ENCODE measurements at places on chromosomes 12 and 14.

DNA sequence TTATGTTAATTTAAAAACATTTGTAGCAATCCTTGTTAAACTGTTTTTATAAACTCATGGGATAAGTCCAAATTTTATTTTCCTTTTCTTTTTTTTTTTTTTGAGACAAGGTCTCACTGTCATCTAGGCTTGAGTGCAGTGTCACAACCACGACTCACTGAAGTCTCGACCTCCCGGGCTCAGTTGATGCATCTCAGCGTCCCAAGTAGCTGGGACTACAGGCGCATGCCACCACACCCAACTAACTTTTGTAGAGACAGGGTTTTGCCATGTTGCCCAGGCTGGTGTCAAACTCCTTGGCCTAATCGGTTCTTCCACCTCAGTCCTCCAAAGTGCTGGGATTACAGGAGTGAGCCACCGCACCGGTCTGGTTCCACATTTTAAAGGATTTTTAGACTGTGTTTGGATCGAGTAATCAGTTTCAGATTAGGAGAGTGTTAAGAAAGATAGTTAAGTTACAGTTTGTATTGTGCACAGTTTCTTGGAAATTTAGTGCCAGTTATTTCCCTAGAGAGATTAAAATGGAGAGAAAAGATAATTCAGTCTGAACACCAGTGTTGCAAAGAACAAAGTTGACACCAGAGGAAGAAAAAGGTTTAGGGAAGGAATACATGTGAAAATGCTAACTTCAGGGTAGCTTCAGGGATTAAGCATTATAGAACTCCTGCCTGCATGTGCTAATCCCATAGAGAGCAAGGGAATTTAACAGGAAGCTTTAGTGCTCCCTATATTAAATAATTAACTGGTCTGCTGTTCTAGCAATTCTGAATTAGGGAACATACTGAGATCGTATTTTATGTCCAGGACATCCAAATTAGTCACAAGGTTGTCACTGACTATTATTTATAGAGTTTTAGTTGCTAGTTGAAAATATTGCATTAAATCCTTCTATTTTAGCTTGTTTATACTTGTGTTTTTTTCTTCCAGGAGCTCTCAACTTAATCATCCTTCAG lies 10.1 kb downstream of the RAP1B start:
- DNase-seq, result peak; percentile 48

DNA sequence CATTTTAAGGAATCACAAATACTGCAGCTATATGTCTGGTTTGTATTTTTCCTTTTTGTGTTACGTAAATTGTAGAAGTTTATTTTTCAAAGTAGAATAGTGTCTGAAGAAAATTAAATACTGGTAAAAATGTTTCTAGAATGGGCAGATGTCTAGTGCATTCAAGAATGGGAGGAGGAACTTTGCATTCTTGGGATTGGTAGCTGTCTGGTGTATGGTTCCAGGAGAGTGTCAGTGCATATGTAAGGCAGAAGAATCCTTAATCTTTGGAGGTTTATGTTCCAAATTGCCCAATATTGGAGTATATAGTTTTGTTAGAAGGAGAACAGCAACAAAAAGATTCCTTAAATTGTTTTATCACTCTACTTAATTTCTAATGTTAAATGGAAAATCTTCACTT lies 13.5 kb downstream of the PAPOLA start:
- DNase-seq, result no peak

DNA sequence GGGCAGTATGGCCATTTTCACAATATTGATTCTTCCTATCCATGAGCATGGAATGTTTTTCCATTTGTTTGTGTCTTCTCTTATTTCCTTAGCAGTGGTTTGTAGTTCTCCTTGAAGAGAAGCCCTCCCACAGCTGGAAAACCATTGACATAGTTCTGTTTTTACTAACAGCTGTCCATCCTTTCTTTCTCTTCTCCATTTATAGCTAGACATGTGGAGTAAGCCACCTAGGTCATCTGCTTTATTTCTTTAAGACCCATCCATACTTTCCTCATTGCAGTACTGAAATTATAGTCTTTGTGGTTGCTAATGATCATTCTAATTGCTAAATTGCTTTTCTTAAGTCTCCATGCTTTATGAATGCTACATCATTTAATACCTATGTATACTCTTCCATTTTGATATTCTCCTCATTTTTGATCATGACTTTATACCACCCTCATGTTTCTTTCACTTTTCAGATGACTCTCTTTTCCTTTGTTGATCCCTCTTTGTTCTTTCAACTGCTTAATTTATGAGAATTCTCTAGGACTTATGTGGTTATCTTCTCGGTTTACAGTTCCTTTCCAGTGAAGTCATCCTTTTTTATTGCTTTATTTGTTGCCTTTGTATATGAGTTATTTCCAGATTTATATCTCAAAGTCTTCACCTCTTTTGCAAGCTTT lies 114.2 kb downstream of the PCNX1 start:
- DNase-seq, result no peak

DNA sequence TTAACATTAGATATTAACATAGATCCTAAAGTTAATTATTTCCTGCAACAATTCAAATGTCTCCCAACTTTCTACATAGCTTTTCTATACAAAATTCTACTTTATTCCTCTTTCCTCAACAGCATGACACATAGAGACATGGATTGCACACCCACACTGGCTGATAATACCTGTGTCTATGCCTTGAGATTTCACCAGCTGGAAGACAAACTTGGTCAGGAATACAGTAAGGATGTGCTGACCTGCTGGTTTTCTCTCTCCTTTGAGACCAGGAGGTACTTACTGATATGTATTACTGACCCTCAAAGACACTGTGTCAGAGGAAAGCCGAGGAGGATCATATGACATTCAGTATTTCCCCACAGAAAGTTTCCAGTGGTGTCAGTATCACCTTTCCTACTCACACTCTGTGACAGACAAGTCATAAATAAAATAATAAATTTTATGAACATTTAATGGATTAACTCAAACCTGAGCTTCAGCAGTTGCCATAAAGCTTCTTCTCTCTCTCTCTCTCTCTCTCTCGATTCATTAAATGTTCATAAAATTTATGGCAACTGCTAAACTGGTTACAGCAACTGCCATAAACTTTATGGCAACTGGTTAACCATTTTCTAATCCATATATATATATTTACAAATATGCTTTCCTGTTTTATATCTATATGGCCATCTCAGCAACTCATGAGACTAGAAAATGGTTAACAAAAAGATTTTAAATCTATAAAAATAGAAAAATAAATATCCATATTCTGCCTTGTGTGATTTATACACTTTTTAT lies 22.7 kb downstream of the EIF2S3B start:
- DNase-seq, result no peak

DNA sequence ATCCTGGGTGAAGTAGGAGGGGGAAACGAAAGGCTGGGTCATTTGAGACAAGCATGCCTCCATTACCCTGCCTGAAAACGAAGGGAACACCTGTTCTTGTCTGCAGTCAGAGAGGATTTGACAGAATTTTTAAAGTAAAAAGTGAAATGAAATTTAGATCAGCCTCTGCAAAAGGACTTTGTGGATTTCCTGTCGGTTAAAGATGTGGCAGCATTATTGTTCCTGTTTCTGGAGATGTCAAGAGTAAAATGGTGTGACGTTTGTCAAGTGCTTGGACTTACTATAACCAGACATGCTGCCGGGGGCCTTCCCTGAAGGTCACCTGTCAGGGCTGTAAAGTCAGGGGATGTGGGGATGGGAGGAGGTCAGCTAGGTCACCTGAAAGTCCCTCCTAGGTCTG lies 32.0 kb downstream of the NRXN3 start:
- DNase-seq, result peak; percentile 14

GRCh38 chr12:96185914-96186313 lies 8.3 kb upstream of the ELK3 start:
- no peak for DNase-seq

DNA sequence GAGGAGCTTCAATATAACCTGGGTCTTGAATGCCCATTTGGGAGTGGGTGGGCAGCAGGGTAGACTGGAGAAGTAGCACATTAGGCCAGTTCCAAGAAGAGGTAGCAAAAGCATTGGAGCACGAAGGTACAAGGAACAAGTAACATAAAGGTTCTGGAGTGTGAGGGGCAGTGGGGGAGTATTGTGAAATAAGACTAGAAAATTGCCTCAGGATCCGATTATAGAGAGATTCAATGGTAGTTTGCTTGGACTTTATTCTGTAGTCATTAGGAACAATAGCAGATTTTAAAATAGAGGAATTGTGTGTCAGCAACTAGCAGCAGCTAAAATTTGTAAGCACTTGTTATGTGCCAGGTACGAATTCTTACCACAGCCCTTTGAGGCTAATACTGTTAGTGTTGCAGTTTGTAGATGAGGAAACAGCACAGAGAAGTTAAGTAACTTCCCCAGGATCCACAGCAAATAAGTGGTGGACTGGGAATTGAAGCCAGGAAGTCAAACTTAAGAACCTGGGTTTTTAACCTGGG lies 61.8 kb downstream of the PPFIBP1 start:
- no peak for DNase-seq

GRCh38 chr12:9120487-9121184 lies 4.9 kb upstream of the A2M start:
- no peak for DNase-seq

GRCh38 chr14:70904373-70904772 lies 2.9 kb upstream of the PCNX1 start:
- no peak for DNase-seq

DNA sequence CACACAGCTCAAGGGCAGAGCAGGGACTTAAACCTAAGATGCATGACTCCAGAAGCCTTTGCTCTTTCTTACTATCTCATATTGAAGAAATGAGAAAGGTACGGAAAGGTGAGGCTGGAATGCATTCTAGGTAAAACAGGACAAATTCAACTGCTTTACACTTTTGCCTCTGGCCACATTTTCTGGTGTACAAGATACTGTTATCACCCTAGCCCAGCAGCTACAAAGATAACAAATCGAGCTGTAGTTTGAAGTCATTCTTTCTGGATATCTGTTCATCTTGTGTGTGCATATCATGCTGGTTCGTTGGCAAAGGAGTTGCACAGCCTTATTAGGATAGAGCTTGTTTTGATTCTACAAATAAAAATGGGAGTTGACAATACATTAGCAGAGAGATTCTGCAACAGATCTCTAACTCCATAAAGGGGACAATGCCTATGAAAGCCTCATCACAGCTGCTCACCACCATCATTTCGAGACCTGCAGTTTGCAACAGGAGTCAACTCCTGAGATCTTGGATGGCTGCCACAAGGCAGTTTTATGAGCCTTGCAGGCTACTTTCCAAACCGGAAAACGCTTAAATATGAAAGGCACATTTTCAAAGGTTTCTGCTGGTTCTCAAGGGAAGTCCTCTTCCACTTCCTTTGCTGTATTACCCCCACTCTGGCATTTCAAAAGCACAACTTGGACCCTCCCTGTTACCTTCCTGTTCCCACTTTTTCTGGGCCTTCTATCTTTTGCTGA lies 64.9 kb downstream of the STXBP6 start:
- DNase-seq, result no peak

- DNase-seq, result no peak
Measured at GRCh38 chr12:25382311-25383106, 131.8 kb upstream of the KRAS start.

GRCh38 chr12:64325055-64325454 lies 65.5 kb downstream of the C12orf56 start:
- no peak for DNase-seq

- DNase-seq, result peak; percentile 64
Measured at GRCh38 chr14:100599981-100600380, 12.8 kb upstream of the BEGAIN start.

DNA sequence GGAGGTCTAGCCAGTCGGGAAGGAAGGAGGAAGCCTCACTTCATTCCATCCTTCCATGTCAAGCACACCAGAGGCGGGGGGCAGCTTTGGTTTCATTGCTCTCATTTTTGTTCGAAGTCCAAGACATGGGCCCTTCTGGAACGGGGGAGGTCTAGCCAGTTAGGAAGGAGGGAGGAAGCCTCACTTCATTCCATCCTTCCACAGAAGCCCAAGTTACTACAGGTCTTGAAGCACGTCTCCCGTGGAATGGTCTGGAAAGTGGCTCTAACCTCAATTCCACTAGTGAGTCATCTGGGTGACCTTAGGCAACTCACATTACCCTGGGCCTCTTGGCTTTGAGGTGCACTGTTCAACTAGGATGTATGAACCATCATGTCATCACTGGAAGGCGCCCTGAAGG lies 156.3 kb downstream of the NTF3 start:
- no peak for DNase-seq

- DNase-seq, result no peak
Measured at GRCh38 chr12:56772625-56773024, 9.5 kb downstream of the HSD17B6 start.

DNA sequence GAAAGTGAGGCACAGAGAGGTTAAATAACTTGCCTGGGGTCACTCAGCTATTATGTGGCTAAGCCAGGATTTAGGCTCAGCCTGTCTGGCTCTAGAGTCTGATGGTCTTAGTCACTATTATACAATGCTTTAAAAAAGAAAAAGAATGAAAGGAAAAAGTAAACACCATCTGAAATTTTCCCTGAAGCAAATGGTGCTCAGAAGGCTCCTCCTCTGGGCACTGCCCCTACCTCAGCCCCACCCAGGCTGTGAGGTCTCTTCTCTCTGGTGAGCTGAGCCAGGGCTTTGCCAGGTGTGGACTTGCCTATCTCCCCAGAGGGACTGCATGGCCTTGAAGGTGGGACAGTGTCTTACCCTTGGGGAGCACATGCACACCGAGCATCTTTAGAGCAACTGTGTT lies 117.5 kb upstream of the DYRK2 start:
- DNase-seq, result no peak

GRCh38 chr12:45775465-45775864 lies 46.0 kb downstream of the ARID2 start:
- DNase-seq, result no peak

GRCh38 chr14:38074081-38074480 lies 133.6 kb upstream of the SSTR1 start:
- DNase-seq, result no peak

DNA sequence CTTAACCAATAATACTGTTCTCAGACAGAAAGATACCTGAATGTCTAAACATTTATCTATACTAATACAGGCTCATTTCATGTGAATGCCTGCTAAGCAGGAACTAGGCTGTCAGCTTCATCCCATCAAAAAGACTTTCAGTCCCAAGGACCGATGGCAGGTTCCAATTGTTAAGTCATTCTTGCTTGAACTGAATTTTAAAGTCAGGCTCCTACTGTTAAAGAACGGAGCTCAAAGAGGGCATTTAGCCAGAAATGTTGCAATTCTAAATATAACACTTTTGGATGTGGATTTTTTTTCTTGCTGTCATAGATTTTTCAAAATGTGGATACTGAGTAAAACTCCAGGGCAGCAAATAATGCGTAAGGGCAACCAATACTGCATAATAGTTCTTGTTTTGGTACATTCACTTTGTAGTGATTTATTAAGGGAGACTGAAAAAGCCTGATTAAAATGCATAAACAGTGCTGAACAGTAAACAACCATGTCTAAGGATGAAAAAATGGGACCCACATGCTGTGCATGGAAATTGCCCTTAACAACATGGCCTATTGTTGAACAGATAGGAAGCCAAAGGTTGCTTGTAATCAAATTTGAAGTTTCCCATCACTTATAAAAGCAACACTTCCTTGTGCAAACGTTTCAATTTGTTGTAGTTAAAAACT lies 38.6 kb upstream of the DBX2 start:
- DNase-seq, result no peak

DNA sequence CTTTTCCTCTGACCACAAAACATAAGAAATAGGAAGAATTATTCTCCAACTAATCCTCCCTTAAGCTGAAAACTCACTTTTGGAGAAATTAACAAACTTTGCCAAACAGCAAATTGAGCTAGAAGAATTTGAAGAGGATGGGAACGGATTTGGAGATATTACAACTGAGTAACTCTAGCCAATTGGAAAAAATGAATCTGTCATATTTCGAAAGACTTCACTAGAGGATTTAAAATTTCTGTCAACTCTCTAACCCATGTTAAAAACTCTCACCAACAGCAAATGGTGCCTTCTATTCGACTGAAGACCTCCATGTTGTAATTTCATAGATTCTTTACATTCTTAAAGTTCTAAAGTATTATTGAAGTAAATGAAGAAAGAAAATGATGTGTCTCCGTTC lies 414.2 kb downstream of the RMST start:
- no peak for DNase-seq
